ENCODE measurements at places on chromosomes 12 and 14.
A peak's percentile ranks its signal among the peaks of the same experiment; 100 is the strongest.

DNA sequence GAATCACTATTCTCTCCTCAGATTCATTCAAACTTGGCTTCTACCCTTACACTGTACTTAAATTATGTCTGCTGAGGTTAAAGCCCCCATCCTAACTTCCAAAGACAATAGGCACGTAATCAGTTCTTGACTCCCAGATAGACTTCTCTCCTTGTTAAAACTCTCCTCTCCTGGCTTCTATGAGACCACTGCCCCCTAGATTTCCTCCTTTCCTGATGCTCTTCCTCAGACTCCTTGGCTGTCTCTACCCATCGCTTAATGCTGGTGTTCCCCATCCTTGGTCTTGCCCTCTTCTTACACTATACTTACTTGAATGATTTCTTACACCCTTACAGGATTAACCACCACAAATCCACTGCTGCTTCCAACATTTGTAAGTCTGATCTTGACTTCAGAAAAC, 32.8 kb downstream of the TC2N start:
- no peak for DNase-seq

GRCh38 chr12:55931780-55932550, 1.0 kb downstream of the DGKA start:
- DNase-seq: peak; percentile 36

DNA sequence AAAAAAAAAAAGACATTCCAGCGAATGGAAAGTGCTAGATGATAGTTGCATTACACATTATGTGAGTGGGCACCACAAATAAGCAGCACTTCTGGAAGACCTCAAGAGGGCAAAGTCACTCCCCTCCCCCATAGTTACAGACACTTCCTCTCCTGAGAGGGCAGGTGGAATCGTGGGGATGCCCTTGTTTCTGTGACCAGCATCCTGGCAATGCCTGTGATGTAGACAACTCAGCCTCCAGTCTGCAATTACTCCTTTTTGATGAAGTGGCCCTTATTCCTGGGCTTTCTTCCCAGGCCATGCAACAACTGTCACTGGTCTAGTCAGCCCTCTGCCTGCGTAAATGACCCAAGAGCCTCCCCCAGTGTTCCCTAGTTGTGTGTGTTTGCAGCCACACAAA, 104.8 kb downstream of the VRK1 start:
- no peak for DNase-seq

DNA sequence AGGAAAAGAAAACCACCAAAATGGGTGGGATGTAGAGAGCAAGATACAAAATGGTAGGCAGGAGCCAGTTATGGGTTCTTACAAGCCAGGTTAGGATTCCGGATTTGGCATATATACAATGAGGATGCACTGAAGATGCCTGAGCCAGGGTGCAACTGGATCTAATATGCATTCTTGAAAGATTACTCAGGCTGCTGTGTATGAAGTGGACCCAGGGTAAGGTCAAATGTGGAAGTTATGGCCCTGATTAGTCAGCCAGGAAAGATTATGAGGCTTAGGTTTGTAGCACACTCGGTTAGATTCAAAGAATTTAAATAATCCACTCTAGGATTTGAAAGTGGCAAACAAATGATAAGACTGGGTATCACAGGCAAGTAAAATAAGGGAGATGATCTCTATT, 1750.7 kb upstream of the FLRT2 start:
- DNase-seq: no peak

- DNase-seq: no peak
Observed at GRCh38 chr14:76236172-76237130, 84.7 kb downstream of the GPATCH2L start.

- DNase-seq: no peak
Observed at GRCh38 chr14:101369916-101370592, 191.2 kb upstream of the DIO3 start.

GRCh38 chr12:92290350-92290695, 144.7 kb upstream of the BTG1 start:
- no peak for DNase-seq

- no peak for DNase-seq
Observed at GRCh38 chr14:100815478-100816285, 10.2 kb upstream of the MEG3 start.

GRCh38 chr12:86376052-86376451, 119.9 kb upstream of the MGAT4C start:
- DNase-seq: no peak

DNA sequence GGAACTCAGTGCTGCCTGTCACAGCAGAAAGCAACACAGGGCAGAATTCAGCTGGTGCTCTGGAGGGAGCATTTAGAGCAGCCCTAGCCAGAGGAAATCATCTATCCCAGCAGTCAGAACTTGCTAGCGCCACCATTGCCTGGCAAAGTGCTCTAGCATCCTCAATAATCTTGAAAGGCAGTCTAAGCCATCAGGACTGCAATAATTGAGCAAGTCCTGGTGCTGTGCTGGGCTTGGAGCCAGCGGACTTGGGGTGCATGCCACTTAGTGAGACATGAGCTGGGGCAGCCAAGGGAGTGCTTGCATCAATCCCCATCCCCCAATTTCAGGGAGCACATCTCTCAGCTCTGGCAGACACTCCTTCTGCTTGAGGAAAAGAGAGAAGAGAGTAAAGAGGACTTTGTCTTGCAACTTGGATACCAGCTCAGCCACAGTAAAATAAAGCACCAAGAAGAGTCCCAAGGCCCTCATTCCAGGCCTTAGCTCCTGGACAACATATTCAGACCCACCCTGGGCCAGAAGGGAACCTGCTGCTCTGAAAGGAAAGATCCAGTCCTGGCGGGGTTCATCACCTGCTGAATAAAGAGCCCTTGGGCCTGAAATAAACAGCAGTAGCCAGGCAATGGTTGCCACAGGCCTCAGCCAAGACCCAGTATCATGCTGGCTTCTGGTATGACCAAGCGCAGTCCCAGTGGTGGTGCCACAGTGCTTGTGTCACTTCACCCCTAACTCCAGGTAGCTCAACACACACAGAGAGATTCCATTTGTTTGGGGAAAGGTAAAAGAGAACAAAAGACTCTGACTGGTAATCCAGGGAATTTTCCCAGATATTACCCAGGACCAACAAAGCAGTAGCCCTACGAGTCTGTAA, 44.5 kb upstream of the ZDHHC17 start:
- DNase-seq: no peak

DNA sequence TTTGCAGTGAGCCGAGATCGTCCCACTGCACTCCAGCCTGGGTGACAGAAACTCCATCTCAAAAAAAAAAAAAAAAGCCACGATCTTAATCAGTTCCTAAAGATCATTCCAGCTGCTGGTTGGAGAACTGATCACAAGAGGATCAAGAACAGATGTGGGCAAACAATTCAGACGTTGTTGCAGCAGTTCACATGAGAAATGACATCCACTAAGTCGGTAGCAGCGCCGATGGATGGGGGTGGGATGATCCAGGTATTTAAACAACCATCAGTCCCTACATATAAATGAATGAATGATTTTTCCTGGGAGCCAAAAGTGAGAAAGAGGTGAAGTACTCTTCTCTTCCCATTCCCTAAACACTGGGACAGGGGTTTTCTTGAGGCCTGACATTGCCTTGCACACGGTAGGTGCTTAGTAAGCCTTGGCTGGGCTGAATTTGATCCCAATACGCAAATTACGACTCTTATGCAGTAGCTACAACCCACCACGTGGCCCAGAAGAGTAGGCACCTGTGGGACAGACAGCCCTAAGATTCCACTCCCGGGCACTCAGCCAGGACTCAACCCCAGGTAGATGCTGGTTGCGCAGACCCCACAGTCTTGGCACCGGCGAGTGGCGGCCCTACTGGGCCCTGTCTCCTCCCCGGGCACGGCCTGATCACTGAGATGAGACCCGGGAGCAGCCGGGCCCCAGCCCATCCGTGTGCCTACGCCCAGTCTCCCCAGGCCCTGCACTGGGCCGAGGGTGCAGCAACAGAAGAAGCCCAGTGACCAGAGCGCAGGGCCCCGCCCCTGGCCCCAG, 565 bp downstream of the SPRYD3 start:
- peak; percentile 26 for DNase-seq

DNA sequence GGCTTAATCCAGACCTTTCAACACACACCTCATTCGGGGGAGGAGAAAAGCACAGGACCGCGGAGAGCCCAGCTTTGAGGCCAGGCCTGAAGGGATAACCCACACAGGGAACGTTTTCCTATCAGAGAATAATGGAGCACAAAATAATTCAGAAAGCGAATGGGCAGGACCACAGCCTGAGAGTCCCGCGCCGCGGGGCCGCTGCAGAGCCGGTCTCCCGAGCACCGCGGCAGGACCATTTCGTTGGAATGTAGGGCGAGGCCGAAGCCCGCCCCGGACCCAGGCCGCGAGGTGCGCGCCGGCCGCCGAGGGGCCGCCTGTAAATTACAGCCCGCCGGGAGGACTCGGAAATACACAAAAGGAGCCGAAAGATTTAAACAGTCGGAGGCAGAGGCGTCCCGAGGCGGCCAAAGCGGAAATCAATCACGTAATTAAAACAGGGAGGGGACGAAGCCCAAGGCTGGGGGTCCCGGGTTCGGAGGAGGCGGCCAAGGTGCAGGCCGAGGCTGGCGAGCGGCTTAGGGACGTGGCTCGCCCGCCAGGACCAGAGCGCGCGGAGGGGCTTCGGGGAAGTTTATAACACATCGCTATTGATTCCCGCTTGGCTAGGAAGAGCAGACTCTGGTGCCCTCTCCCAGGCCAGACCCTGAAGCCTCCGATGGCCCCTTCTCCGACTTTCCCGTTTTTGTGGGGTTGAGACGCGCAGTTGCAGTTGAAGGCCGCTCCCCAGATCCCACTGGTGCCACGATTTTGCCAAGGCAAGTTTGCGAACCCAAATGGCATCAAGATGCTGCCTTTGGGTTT, 6.3 kb upstream of the HOXC4 start:
- DNase-seq: no peak

- DNase-seq: no peak
Observed at GRCh38 chr12:59039005-59039404, 118.7 kb upstream of the LRIG3 start.

GRCh38 chr14:35539969-35540368, 6.0 kb downstream of the INSM2 start:
- DNase-seq: no peak

All from CD4-positive, alpha-beta T cell treated with Interleukin-6 at 100 ng/mL for 8 hours (primary cell).